ENCODE measurements at places on chromosomes 11 and 22.

DNA sequence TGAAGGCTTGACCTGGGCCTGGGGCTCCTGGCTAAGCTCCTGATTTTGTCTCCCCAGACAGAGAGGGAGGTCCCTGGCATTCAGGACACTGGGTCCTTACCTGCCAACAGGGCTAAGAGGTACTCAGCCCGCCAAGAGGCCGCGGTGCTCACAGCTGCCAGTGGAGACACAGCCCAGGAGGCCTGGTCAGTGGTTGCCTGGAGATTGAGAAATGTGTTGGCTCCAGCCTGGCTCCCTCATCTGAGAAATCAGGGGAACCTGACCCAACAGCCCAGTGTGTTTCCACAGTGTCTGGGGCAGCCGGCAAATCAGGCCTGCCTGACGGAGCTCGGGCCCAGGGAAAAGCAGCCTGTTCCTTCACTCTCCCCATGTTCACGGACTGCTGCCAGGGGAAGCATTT, 79.4 kb upstream of the NAV2 start:
- no peak for DNase-seq

DNA sequence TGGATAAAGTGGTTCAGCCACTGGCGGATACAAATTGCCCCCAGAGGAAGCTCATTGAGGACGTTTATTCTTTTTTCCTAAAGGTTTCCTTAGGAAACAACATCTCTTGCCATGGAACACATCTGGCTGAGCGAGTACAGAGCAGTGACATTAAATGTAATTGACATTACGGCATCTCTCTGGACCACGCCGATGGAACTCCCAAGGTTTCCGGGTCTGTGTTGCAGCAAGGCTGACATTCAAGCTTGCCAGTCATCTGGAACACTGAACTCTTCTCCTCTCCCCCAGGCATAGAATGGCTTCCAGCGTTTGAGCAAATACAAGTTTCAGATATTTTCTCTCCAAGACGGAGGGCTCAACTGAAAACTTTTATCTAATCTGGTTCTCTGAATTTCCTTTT, 42.1 kb downstream of the CLMP start:
- DNase-seq = no peak

DNA sequence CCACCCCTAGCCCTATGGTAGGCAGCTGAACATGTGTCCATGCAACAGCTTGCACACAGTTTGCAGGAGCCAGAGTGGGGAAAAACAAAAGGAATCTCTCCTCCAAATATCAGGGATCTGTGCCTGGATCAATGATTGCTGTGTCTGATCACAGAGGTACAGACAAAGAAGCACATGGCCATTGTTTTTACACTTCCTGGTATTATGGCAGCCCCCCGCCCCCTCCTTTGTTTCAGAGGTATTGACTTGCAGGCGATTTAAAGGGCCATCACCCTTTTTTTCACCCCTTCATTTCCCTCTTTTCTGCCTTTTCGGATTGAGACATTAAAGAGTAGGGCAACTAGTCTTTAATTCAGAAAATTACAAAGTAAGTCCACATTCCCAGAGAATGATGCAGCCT, 453.0 kb upstream of the LUZP2 start:
- no peak for DNase-seq

GRCh38 chr22:47236161-47236560, 473.7 kb downstream of the TBC1D22A start:
- no peak for DNase-seq

DNA sequence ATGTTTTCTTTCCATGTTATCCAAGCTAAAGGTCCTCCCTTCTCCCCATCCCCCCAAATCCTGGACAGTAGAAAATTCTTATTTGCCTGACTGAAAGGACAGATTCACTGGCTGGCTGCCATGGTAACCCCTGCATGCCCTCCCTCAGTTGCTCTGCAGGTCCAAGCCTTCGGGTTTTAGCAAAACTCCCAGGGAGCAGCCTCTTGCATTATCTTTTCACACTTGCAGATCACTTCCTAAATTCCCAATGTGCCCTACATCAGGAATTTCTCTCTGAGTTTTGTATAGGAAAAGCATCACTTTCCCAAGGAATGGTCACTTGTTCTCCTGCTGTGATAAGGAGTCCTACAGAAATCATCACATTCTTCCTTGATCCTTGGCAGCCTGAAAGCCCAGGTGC, 75.0 kb upstream of the TENM4 start:
- DNase-seq = no peak

- no peak for DNase-seq
Measured at GRCh38 chr22:46183733-46184132, 33.4 kb downstream of the PPARA start.

DNA sequence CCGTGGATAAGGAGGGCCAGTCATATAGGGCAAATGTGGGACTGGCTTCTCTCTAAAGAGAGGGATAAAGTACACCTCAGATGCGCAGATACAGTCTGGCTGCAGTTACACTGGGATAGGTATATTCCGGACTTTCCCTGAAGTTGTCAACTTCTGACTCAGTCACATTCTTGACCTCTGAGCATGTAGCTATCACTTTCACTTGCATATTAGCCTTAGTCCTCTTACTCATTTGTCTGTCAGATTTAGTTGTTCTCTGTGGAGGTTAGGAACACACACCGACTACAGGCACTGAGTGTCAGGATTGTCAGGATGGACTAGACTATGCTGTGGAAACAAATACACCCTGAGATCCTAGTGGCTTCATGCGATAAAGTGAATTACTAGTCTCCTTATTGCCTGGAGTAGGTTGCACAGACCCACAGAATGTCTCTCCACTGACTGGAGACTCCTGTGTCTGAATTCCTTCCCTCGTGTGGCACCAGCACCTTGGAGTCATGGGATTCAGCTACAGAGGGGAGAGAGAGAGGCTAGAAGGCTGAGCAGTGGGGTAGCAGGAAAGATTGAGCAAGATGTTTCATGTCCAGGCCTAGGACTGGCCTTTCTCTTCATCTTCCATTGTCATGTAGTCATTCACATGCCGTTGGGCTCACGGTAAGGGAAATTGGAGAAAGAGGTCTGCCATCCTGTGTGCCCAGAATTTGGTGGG, 654.3 kb downstream of the NTM start:
- no peak for DNase-seq

DNA sequence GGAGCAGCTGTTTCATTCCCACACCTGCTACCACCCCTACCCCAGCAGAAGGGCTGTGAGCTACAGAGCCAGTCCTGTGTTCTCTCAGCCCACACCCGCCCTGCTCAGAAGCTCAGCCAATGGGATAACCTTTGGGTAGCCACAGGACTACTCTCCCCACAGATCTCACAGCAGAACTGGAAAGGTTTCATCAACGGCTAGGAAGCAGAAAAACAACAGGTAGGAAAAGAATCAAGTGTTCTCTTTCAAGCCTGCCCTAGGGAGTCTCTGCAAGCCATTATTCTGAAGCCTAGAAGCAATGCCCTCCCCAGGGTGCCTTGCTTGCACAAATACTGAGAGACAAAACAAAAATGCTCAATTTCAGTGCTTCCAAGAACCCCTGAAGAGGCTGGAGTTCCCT, 77.2 kb downstream of the TMPRSS5 start:
- no peak for DNase-seq

GRCh38 chr11:126452241-126453101, 97.0 kb downstream of the ST3GAL4 start:
- DNase-seq = no peak

GRCh38 chr11:74446532-74446938, 20.8 kb downstream of the KCNE3 start:
- DNase-seq = no peak

GRCh38 chr11:107706531-107706930, 5.3 kb downstream of the SLN start:
- DNase-seq = no peak

GRCh38 chr11:19164230-19164855, 37.4 kb downstream of the CSRP3 start:
- DNase-seq = no peak

GRCh38 chr11:65857500-65857852, 504 bp downstream of the CFL1 start:
- DNase-seq = peak; percentile 70

GRCh38 chr11:23973244-23973643, 523.6 kb upstream of the LUZP2 start:
- DNase-seq = no peak

DNA sequence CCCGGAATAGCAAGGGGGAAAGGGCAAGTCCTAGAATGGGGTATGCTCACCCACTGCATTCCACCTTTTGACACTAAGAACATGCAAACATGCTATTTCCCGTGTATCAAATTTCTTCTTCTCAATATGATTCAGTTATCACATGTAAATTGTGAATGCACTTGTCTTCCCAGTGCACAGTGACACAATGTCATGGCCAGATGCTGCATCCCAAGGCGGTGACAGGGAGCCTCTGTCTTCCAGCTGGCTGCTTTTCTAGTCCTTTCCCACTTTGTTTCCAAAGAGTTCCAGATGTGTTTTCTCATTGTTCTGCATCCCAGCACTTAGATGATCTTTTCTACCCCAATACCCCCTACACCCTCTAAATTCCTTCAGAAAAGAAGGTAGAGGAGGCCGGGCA, 12.4 kb downstream of the SLC25A18 start:
- DNase-seq = no peak

- DNase-seq = no peak
Measured at GRCh38 chr11:46367916-46368267, 13.6 kb upstream of the MDK start.

- DNase-seq = peak; percentile 72
Measured at GRCh38 chr11:44621140-44621681, 55.7 kb downstream of the CD82 start.

- DNase-seq = peak; percentile 80
Measured at GRCh38 chr22:49992921-49993648, 19.5 kb downstream of the IL17REL start.

DNA sequence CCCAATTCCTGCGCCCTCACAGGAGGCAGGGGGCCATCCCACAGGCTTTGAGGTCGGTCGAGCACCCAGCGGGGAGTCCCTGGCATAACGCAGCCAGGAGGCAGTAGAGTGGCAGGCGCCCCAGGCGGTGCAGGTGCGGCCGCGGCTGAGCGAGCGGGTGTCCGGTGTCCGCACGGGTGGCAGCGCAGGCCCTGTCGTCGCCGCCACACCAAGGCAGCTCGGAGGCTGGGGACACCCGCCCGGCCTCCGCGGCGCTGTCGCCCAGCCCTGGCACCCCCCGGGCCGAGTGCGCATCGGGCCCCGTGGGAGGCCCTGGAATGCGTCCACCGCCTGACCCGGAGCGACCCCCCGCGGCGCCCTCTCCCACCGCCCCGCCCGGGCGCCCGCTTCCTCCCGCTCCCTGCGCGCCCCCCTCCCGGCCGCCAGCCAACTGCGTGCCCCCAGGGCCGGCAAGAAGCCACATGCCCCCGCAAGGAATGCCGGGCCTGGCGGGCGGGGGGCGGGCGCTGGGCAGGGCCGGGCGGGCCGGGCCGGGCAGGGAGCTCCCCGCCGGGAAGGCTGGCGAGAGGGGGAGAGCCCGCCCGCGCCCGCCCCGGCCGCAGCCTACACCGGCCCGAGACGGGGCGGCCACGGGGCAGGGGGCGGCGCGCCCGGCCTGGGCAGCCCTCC, 33.9 kb downstream of the PRDM11 start:
- DNase-seq = peak; percentile 28

DNA sequence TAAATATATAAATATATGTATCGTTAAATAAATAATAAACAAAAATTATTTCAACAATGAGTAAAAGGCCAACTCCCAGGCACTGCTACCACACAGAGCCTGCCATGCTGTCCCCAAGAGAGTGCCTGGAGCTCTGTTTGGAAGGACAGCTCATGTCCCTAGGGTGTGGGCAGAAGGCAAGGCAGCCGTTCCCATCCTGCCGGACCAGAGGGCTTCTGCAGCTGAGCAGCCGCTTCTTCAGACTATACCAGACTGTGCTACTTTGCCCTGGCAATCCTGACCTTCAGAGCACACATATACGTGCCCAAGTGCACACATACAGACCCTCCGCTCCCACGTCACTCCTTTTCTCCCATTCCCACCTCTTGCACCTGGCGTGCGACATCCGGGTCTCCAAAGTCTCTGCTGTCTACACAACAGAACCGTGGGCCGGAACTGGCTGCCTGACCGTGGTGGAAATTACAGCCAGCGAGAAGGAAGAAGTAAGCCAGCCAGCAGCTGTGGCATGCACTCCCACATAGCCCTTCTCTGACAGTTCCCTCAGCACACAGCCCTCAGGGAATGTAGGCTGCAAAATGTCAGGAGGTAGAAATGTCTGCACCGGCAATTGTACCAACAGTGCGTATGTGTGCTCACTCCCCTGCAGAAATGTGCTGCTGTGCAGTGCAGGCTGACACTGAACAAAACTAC, 24.0 kb downstream of the PAX6 start:
- no peak for DNase-seq

DNA sequence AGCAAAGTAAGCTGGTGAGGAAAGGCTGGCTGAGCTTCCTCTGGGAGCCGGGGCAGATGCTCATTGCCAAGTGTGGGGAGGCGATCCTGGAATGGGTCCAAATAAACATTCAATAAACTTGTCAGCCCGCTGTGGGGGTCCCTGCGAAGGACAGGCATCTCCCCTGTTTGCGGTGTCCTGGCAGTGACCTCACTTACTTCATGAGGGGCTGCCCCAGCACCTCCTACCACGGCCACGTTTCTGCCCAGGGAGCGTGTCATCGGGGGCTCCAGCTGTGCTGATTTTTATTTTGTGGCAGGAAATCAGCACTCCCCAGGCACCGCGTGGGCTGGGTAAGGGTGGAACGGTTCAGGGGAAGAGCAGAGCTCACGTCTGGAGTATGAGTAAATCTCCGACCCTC, 493.9 kb upstream of the B3GAT1 start:
- no peak for DNase-seq

GRCh38 chr11:115963156-115963555, 458.9 kb upstream of the CADM1 start:
- DNase-seq = no peak

DNA sequence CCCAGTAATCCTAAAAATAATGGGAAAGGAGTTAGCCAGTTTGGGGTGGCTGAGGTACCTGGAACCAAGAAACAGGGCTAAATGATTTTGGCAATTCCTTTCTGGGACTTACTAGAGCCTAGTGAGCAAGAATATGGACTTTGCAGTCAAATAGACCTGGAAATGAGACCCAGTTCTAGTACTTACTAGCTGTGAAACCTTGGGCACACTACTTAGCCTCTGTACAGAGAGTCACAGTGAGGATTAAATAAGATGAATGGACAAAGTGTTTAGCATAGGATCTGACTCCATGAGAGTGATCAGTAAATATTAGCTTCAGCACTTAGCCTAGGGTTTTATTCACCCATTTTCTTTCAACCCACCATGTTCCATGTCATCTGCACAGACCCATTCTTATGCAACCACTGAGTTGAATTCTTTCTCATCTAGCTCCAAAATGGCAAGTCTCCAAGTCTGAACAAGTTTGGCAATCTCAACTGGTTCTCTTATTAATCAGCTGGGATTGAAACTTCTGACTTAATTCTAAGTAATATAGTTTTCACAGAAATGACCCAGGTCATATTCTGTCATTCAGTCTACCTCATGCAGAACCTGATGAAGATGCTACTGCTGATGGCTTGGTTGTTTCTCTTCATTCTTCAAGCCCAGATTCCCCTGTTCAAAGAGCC, 15.0 kb upstream of the SORL1 start:
- no peak for DNase-seq

GRCh38 chr11:111440416-111441205, 61.5 kb upstream of the POU2AF1 start:
- DNase-seq = no peak

DNA sequence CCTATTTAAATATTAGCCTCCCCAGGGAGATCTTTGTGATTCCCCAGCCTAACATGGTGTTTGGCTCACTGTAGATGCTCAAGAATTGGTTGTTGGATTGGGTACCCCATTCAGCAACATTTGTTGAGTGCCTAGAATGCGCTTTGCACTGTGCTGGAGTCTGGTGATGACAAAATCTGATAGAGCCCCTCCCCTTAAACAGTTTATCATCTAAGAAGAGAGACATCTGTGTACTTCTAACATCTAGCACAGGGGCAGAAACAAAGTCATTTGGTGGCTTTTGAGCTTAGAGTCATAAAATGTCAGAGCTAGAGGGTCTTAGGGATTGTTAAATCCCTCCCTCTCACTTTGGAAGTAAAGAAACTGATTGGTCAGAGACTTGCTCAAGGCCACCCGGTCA, 73.0 kb downstream of the UBASH3B start:
- DNase-seq = no peak
